ENCODE measurements at places on chromosomes 1 and 21.

GRCh38 chr1:69728206-69728605 lies 160.5 kb downstream of the LRRC7 start:
- no peak for DNase-seq

GRCh38 chr1:111221633-111222291 lies 5.8 kb upstream of the CHI3L2 start:
- no peak for DNase-seq

GRCh38 chr1:231931846-231932454 lies 305.4 kb downstream of the DISC1 start:
- DNase-seq: no peak

- no peak for DNase-seq
These were observed 6.0 kb upstream of the CD55 start for GRCh38 chr1:207315435-207315834.
